Prostate gland (tissue), 2 donors: ENCODE measurements at places on chromosomes 3 and 15.
A peak's percentile ranks its signal among the peaks of the same experiment; 100 is the strongest.

DNA sequence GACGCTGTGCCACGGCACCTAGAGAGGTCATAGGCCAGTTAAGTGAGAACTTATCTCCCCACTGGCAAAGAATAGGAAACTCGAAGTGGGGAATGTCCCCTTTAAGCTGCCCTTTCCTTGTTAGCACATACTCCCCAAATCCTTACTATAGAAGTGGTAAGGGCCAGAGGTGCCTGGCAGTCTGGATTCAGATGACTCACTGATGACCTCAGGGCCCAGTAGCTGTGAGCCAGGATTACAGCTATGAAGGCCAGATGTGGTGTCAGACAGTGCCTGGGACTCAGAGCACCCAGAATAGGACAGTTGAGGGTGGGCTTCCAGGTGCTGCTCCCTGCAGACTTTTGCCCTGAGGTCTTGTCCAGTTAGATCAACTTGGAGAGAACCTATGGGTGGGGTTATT is 37.7 kb downstream of the PDIA5 start:
- DNase-seq: no peak

- no peak for DNase-seq
Observed at GRCh38 chr3:155326901-155327300, 33.4 kb upstream of the STRIT1 start.

- no peak for DNase-seq
Observed at GRCh38 chr15:43511012-43511885, 6.2 kb upstream of the MAP1A start.

- DNase-seq: no peak
Observed at GRCh38 chr15:66939451-66940023, 125.9 kb upstream of the SMAD3 start.

DNA sequence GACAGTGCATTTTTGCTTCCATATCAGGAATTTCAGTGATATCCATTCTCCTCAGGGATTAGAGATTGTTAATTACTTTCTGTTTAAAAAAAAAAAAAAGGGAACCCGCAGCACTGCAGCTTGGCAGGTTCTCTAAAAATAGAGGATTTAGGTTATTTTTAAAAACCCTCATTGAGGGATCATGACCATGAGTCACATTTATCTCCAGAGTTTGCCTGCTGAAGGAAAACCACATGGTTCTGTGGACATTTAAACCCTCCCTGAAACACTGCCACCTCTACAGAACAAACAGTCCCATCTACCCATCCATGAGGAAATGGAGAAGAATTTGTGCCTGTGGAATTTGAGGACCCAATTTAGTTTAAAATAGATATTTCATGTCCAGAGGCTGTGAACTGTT is 66.2 kb upstream of the UBE2E1 start:
- no peak for DNase-seq

GRCh38 chr15:66880380-66881155 is 178.5 kb downstream of the SMAD6 start:
- no peak for DNase-seq

DNA sequence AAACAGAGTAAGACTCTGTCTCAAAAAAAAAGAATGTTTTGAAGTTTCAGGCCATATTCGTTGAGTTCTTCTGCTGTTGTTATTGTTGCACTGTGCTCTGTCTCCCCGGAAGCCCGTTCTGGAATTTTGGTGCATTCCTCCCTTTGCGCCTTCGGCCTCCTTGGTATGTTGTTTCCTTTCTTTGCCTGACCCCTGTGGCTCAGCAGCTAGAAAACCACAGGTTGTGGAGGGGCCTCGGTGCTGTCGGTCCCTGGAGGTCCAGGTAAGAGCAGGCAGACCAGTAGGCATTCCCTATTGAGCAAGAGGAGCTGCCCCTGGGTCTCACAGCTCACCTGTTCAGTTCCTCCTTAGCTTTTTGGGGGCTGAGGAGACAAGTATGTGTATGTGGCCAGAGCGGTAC is 51.0 kb upstream of the DLG1 start:
- DNase-seq: no peak

DNA sequence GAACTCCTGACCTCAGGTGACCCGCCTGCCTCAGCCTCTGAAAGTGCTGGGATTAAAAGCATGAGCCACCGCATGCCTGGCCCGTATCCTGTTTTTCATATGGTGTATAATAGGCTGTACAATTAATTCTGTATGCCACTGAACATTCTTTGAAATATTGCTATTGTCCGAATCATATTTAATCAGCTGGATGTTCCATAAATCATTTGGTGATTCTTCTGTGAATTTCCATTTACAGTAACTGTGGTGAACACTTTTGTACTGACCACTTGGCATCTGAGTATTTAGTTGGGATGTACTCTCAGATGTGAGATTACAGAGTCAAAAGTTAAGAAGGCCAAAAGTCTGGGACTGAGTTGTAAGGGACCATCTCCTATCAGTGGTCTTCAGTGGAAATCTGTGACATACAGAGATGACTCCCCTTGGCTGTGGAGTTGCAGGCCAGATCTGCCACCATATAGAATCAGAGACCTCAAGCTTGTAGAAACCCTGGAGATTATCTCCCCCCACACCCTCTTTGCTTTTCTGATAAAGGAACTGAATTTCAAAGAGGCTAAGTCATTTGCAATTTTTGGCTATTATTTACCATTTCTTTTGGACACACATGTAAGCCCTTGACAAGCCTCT is 25.7 kb upstream of the DYNC1LI1 start:
- DNase-seq: no peak

DNA sequence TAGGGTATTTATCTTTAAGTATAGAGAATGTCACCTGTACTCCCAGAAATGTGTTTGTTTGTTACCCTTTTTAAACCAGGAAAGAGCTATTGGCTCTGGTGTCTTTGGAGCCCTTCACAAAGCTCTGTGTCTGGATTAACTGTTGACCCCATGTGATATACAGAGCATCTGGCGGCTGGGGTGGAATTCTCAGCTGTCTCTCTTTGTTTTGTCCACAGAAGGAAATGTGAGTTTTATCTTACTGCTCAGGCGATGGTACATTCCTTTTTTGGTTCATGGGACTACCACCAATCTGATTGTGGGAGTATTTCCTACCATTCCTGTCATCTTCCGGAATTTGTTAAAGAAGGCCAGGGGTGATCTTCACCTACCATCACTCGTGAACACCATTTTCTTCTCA is 120.3 kb downstream of the AKAP13 start:
- DNase-seq: no peak

GRCh38 chr15:89349206-89349558 is 14.6 kb upstream of the POLG start:
- no peak for DNase-seq

- no peak for DNase-seq
Observed at GRCh38 chr3:40930131-40930538, 269.2 kb upstream of the CTNNB1 start.

GRCh38 chr3:108998436-108998835 is 44.8 kb upstream of the GUCA1C start:
- DNase-seq: no peak

DNA sequence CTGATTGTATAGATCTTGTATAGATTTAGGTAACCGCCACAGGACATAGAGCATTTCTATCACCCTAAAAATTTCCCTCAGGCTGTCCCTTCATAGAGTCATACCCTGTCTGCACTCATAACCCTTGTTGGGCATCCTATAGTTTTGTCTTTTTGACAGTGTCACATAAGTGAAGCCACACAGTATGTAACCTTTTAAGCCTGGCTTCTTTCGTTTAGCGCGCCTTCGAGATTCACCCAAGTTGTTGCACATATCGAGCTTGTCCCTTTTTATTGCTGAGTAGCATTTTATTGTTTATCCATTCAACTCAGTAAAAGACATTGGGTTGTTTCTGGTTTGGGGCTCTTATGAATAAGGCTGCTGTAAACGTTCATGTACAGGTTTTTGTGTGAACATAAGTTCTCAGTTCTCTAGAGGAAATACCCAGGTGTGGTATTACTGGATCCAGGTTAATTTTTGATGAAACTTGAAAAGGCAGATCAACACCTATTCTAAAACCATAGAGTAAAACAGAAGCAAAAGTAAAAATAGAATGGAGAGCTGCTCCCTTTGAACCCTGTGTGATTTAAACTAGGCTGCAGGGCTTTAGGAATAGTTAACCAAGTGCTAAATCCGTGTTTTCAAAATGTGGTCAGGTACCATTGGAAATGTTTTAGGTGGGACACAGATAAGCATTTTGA is 49.5 kb downstream of the CD86 start:
- DNase-seq: no peak

DNA sequence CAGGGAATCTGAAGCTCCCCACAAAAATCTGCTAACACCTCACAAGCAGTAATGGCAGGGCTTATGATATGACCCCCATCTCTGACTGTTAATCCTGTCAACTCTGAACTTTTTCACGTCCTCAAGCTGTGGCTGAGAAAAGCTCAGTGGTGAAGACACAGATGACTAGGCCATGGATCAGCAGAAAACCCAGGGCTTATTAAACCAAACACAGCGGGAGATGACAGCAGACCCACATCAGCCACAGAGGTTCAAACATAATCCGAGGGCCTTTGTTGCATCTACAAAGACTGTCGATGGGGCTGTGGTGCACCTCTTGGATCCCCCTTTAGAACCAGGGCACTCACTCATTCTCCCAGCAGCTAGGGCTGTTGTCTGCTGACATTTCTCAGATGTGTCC is 50.4 kb downstream of the GLB1 start:
- no peak for DNase-seq

DNA sequence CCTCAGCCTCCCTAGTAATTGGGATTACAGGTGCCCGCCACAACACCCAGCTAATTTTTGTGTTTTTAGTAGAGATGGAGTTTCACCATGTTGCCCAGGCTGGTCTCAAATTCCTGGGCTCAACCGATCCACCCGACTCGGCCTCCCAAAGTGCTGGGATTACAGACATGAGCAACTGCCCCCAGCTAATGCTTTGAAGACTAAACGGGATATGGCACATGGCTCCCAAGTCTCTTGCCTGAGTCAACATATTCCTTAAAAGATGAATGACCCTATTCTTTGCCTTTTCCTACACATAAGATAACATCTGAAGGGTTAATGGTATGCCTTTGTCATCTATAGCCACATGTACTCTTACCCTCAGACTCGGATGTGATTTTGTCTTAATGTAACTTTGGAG is 38.4 kb upstream of the NEDD4 start:
- DNase-seq: no peak

DNA sequence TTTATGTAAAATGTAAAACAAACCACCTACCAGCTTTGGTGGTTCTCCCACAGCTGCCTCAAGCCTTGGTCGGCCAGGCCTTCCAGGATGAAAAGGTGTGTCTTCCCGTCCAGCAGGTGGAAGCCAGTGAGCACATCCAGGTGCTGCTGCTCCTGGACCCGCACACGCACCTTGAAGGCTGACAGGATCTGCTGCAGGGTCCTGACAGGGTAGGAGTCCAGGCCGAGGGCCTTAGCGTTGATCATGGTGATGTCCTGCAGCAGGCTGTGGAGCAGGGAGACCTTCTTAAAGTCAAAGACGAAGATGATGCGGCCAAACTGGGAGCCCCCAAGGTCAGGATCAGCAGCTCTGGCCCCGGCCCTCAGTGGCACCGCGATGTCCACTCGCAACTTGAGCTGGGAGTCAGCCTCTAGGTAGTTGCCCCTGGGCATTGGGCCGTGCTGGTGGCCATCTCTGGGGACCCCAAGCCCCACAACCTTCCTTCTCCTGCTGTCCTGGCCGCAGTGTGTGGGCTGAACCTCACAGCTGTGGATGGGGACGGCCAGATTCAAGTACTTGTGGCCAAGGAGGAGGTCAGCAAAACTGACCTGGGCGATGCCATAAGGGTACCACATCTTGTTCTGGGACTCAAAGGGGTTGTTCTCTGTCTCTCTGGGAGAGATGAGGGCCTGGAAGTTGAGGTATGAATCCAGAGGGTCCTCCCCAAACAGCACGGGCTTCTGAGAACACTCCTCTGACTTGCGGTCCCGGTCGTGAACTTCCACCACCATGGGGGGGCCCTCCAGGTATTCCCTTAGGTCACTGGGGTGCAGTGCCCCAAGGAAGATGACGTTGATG is 48.6 kb downstream of the CFAP92 start:
- no peak for DNase-seq

GRCh38 chr15:66850996-66851310 is 148.9 kb downstream of the SMAD6 start:
- DNase-seq: no peak

GRCh38 chr3:197750858-197751737 is 1.4 kb downstream of the FYTTD1 start:
- peak; percentile 23 for DNase-seq

DNA sequence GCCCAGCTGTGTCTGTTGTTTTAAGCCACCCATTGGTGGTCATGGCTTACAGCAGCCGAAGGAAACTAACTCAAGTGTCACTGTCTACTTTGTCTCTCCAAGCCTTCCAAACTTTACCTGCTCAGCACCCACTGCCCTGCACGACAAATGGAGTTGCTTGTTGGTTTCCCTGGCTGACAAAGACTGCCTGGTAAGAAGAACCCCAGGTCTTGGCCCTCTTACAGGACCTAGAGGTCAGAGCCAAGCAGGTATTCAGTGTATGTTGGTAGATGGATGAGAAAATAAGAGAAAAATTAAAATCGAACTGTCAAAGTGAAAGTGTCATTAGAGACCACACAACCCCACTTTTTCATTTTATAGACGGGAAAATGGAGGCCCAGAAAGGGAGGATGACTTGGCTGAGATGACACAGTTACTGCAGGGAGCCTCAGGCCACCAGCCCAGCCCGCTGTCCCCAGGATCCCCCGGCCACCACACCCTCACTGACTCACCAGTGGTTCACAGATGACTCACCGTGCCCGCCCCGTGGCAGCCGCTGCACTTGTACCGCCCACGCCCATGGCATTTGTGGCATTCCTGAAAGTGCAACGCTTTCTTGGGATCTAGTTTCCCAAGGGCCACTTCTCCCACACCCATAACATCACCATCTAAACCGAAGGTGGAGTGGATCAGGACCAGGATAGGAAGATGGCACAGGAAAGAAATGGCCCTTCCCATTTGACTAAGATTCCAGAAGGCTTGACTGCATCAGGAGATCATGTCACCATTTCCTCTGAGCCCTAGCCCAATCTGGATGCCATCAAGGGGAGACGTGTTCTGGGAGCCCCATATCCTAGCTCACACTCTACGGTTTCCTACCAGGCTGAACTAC is 15.2 kb downstream of the SSUH2 start:
- DNase-seq: no peak

- DNase-seq: peak; percentile 64
Observed at GRCh38 chr3:166444336-166444735, 607.1 kb upstream of the BCHE start.

DNA sequence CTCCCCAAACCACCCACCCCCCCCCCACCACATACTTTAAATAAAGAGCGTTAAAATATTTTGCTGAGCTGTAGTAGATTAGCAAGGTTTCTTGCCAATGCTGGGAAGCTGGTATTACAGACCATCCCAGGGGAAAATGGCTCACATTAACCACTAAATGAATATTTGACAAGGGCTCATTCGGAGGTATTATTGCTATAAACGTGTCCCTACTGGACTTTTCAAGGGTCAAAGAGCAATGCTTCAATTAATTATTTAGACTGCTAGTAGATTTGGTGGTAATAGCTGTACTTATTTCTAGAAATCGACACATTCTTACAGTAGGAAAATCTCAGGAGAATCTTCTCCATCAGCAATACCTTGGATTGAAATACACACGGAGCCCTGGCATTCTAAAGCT is 5.2 kb downstream of the SOX2 start:
- no peak for DNase-seq

- DNase-seq: no peak
Observed at GRCh38 chr3:152874896-152875749, 40.2 kb downstream of the P2RY1 start.

- DNase-seq: no peak
Observed at GRCh38 chr15:64842096-64842939, 603 bp downstream of the PLEKHO2 start.
